Activated CD8-positive, alpha-beta memory T cell treated with anti-CD3 and anti-CD28 coated beads for 1 hour (primary cell): ENCODE measurements at places on chromosomes 3 and 15.

- DNase-seq: no peak
Measured at GRCh38 chr15:75725719-75726607, 13.3 kb upstream of the CSPG4 start.

DNA sequence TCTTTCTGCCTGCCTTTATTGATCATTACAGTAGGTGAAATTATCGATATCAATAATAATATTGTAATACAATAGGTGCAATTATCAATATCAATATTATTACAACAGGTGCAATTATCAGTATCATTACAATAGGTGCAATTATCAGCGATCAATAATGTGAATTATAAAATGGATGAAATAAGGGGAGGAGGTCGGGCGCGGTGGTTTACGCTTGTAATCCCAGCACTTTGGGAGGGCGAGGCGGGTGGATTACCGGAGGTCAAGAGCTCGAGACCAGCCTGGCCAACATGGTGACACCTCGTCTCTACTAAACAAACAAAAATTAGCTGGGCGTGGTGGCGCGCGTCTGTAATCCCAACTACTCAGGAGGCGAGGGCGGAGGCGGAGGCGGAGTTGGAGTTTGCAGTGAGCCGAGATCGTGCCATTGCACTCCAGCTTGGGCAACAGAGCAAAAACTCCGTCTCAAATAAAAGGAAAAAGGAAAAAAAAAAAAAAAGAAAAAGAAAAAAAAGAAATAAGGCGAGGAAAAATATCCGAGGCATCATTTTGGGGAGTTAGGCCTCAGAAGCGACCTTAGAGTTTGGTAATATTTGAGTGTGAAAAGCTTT, 611 bp upstream of the BNIP2 start:
- peak; percentile 15 for DNase-seq

DNA sequence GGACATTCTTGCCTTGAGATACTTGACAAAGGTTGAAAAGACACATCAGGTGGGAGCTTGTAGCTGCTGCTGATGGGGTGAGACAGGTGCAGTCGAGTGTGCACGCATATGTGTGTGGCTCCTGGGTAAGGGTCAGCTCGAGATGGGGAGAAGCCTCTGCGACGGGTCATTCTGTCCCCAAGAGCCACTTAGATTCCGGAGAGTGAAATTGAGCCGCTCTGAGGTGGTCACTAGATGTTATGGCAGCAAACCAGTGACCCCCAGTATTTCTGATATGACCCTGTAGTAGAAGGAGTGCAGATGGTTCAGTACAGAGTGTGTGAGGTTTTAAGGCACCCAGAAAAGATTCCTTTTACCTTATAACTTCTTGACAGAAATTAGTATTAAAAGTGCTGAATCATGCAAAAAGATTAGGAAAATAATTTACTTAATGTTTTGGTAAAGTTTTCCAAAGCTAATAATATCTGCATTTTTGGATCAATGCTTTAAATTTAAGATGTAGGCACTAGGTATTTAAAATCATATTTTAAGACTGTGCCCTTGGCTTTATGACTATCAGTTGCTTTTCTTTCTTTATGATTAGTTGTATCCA, 241.9 kb upstream of the TOPAZ1 start:
- DNase-seq: no peak

DNA sequence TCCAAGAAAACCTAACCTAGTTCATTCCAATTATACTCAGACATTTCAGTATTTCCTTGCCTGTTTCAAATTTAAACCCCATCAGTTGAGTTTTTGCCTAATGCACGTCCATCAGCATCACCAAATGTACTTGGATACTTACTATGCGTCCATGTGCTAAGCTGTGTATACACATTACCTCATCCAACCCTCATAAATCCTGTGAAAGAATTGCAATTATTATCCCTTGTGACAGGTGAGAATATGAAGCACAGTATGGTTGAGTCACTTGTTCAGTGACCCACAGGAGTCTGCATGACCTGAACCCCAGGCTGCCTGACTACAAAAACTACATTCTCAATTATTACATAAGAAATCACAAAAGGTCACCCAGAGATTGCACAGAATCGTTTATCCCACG, 2.5 kb downstream of the OR5K2 start:
- DNase-seq: no peak

DNA sequence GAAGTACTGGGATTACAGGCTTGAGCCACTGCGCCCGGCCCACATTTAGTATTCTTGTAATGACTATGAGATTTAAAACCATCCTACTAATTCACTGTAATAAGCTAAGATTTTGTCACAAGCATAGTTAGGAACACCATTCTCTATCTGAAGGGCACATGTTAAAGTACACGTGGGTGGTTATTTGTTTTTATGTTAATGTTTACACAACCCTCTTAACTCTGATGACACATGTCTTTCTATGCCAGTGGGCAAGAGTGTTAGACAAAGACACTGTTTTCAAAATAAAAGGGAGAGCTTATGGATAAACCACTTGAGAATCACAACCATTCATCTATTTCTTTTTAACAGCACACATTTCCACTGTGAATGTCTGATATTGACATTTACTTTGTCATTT, 537.6 kb upstream of the IL12A start:
- no peak for DNase-seq

GRCh38 chr3:58585005-58585786, 8.0 kb upstream of the FAM107A start:
- peak; percentile 8 for DNase-seq

GRCh38 chr3:42066516-42067181, 24.5 kb upstream of the TRAK1 start:
- no peak for DNase-seq

GRCh38 chr3:106582151-106582550, 713.3 kb upstream of the CBLB start:
- DNase-seq: no peak

GRCh38 chr3:167787440-167787839, 51.9 kb downstream of the SERPINI1 start:
- DNase-seq: no peak

GRCh38 chr3:126964950-126965349, 18.0 kb upstream of the PLXNA1 start:
- no peak for DNase-seq

GRCh38 chr3:15601046-15601398, 347 bp downstream of the HACL1 start:
- no peak for DNase-seq

- no peak for DNase-seq
Measured at GRCh38 chr3:182487611-182488010, 305.7 kb upstream of the ATP11B start.

GRCh38 chr3:167441256-167441655, 32.6 kb downstream of the SERPINI2 start:
- DNase-seq: no peak

DNA sequence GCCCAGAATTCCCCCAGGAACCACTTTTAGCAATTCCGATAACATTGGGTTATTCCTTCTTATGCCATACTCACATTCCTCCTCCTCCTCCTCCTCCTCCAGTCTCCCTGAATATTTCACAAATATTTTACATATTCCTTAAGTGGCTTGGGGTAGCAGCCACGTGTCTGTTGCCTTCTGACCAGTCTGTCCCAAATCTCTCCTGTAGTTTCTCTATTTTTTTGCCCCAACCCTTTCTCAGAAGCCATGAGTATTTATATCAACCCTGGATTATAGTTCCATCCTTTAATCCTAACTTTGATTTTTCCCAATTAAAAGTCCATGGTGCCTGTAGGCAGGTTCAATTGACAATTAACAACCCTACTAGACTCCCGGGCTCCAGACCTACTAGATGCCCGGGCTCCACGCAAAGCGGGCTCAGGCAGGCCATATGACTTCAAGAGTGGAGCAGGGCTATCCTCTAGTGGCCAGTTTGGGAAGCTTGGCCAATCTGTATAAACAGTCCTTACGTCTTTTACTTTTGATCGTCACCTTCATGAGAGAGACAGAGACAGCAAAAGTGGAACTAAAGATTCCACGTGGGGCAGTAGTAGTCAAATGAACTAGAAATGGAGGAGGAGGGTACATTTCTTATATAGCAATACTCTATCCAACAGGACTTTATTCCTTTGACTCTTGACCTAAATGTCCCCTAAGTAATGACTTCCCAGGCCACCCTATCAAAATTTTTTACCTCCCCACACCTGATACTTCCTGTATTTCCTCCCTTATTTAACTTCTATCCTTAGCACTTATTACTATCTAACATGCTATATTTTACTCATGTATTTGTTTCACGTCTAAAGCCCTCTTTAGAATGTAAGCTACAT, 69.7 kb downstream of the USF3 start:
- no peak for DNase-seq

DNA sequence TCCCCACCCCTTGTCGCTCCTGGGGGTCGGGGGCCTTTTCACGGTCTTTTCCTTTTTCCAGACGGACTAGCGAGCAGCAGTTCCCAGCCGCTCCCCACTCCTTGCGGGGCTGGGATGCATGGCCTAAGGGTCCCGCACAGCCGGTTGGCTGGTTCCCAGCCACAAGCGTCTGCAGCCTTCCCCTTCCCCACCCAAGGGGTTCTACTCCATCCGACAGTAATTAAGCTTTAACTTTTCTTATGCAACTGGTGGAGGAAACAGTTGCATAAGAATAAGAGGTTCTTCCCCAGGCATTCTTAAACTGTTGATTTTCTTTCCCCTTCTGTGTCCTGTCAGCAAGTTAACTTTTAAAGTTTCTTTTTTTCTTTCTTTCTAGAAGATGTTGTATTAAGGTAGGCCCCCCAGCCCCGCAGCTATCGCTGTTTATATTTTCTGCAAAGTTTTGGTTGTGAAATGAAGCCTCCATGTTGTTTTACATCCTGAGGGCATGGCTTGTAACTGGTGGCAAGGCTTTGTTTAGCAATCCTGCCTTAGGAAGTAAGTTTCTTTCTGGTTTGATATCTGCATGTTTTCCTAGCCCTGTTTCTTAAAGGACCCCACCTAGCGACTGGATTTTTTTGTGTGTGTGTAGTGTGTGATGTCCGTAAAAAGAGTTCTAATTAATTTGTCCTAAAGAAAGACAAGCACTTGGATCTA, 207.5 kb downstream of the ZNF385D start:
- no peak for DNase-seq

GRCh38 chr3:98573181-98573728, 20.2 kb downstream of the CPOX start:
- DNase-seq: no peak

- no peak for DNase-seq
Measured at GRCh38 chr3:103950676-103951075, 1416.0 kb upstream of the ALCAM start.

- DNase-seq: no peak
Measured at GRCh38 chr15:66053991-66054390, 184.7 kb downstream of the RAB11A start.

GRCh38 chr3:119308355-119308754, 14.2 kb downstream of the ARHGAP31 start:
- no peak for DNase-seq
